ENCODE measurements at places on chromosomes 5 and 9. TPM values are rescaled to one million over a fixed set of nuclear protein-coding genes. Genes with fewer than 3 reads are reported as not detected.
A peak's percentile ranks its signal among the peaks of the same experiment; 100 is the strongest.

DNA sequence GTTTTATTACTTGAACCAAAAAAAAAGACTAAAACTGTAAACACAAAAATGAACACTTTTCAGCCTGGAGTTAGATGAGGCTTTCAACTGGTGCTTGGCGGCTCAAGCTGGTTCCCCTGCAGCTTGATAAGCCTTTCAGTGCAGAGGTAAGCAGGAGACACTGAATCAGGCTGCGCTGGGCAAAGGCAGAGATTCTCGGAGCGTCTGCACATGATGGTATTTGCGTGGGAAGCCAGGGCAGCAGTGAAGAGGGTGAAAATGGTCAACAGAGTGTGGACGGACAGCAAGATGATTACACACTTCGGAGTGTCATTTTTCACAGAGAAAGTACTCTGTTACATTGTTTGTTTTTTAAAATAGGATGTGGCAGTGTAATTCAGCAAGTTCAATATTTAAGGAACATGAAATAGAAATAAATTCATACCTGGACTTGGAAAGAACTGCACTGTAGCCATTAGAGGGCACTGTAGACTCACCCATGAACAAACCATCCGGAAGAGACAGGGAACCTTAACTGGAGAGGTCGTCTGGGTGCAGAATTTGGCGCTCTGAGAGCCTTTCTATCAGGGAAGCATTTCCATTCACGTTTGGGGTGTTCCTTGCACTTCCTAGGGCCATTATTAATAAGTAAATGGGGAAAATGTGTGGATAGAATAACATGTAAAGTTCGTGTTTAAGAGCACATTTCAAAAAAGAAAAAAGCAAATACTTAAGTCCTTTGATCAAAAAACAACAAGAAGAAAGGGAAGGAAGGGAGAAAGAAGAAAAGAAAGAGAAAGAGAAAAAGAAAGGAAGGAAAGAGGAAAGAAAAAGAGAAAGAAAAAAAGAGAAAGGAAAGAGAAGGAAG is 69.8 kb downstream of the ICE1 start:
- peaks cover 13% of the 10 kb centered on the region for H3K36me3 ChIP-seq
- no peak overlapping the region for H3K4me3 ChIP-seq
- H3K4me1 ChIP-seq: peaks cover 22% of the 10 kb centered on the region
- H3K27me3 ChIP-seq: no peaks in the 10 kb centered on the region

OR1N2 gene
- total RNA-seq: not detected

- no peak overlapping the region for H3K27ac ChIP-seq
- no peaks in the 10 kb centered on the region for H3K27me3 ChIP-seq
- H3K4me1 ChIP-seq: no peaks in the 10 kb centered on the region
- H3K4me3 ChIP-seq: no peak overlapping the region
- no peak for DNase-seq
- peaks cover 2% of the 10 kb centered on the region for H3K36me3 ChIP-seq
Observed at GRCh38 chr9:113381909-113382411, 5.2 kb upstream of the HDHD3 start.

DNA sequence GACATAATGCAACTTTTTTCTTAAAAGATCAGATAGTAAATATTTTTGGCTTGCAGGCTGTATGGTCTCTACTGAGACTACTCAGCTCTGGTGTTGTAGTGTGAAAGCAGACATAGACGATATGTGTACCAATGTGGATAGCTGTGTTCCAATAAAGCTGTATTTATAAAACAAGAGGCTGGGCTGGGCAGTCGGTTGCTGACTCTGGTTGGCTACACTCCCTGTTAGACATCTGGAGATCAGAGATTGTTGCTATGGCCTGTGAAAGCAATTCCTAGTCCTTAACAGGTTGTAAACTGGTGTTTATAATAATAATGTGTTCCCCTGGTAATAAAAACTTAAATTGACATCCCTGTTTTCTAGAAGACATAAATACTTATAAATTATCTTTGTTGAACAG is 24.4 kb upstream of the SCAMP1 start:
- no peaks in the 10 kb centered on the region for H3K36me3 ChIP-seq
- no peaks in the 10 kb centered on the region for H3K4me1 ChIP-seq
- H3K4me3 ChIP-seq: no peak overlapping the region
- H3K27me3 ChIP-seq: no peaks in the 10 kb centered on the region
- H3K27ac ChIP-seq: no peak overlapping the region

SV2C gene
- total RNA-seq: 0.04 TPM

LCN9 gene
- not detected for total RNA-seq

DNA sequence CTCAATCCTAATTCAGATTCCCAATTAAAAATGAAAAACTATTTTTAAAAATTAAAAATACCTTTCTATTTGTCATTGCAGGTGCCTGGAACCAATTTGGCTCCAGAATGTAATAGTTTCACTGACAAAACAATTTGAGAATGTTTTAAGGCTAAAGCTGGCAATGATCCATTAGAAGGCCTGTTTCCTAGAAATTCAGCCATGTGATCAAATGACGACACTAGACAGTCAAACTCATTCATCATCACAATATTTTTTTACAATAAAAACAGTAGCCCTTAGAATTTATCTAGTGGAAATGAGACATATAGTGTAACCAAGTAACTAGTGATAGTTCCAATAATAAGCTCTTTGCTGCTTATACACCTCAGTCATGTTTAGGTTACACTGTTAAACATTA is 75.4 kb upstream of the MAP3K1 start:
- peaks cover 13% of the 10 kb centered on the region for H3K4me1 ChIP-seq
- DNase-seq: no peak

- H3K4me1 ChIP-seq: no peaks in the 10 kb centered on the region
- H3K27me3 ChIP-seq: no peaks in the 10 kb centered on the region
Observed at GRCh38 chr5:6418679-6419276, 29.9 kb upstream of the UBE2QL1 start.

GRCh38 chr9:4979239-4979638 is 5.8 kb upstream of the JAK2 start:
- no peak for DNase-seq
- H3K4me3 ChIP-seq: no peak overlapping the region
- peaks cover 8% of the 10 kb centered on the region for H3K4me1 ChIP-seq
- H3K27me3 ChIP-seq: no peaks in the 10 kb centered on the region
- no peak overlapping the region for H3K27ac ChIP-seq

GRCh38 chr5:172407241-172407691 is 47.1 kb downstream of the SH3PXD2B start:
- no peaks in the 10 kb centered on the region for H3K27me3 ChIP-seq
- H3K4me3 ChIP-seq: no peak overlapping the region
- H3K4me1 ChIP-seq: peaks cover 43% of the 10 kb centered on the region
- peaks cover 5% of the 10 kb centered on the region for H3K36me3 ChIP-seq
- no peak for DNase-seq

PRR16 gene
- 1.7 TPM for total RNA-seq

DNA sequence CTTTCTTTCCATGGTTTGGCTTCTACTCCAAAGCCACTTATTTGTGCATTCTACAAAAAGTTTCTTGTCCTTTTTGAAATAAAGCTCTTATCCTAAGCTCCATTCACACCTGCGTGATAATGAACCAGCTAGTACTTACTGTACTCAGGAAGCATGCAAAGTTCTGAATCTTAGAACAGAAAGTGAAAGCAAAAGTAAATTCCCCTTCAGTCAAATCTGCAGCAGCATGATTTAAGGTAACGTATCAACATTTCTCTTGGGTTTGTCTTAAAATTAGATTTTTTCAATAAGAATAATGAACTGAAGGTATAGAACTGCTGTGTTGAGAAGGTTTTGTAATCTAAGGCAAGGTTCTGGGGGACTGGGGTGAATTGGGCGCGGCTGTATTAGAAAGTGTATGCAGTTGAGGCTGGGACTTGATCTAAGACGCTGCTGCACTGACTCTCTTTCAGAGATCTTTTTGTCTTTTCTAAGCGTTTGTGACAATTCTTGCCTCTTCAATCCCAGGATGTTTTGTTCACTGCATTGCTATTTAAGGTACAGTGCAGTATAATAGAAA is at the start of gene ERAP2:
TSS of gene ERAP2 (plus strand) at position 209 of the 559 bp plus-strand sequence. CDS start 3,186 bp downstream, outside the sequence.
- H3K4me1 ChIP-seq: no peaks in the 10 kb centered on the region
- H3K4me3 ChIP-seq: peak within 1 kb of the TSS; percentile 62
- DNase-seq: no peak
- no peaks in the 10 kb centered on the region for H3K36me3 ChIP-seq
- H3K27ac ChIP-seq: peak within 1 kb of the TSS; percentile 69

DNA sequence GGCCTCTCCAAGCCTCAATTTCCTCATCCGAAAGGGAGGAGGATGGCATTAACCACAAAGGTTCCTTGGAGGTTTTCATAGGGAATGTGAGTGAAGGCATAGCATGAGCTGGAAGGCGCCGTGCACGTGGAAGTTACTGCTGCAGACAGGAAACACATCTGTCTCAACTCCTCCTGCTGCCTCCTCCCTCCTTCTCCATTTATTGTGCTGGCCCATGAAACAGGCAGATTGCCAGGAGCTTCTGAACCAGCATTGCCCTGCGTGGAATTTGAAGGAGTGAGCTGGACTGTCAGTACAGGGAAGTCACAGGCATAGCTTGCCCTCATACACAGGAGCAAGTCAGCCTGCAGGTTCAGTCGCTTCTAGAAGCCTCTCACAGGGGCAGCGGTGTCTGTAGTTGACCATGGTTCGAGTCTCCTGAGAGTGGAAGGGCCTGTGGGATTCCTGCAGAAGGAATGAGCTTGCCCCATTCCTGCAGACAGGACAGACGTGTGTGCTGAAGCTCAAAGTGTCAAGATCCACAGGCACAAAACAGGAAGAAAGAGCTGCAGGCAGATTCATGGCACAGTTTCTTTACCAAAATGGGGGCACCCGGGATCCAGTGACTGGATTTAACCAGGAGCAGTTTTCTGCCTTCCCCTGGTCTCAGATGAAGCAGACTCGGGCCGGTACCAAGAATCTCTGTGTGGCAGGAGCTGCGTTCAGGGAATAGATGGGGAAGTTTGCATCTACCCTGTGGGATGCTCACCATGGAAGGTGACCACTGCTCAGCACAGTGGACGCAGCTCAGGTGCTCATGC is 48.7 kb upstream of the CTSL start:
- H3K4me3 ChIP-seq: no peak overlapping the region
- H3K27ac ChIP-seq: no peak overlapping the region
- no peaks in the 10 kb centered on the region for H3K36me3 ChIP-seq
- DNase-seq: peak; percentile 59
- no peaks in the 10 kb centered on the region for H3K27me3 ChIP-seq

SLC36A2 gene
- total RNA-seq: not detected

- no peak for DNase-seq
- H3K4me1 ChIP-seq: no peaks in the 10 kb centered on the region
- H3K4me3 ChIP-seq: no peak overlapping the region
- H3K27ac ChIP-seq: no peak overlapping the region
- no peaks in the 10 kb centered on the region for H3K27me3 ChIP-seq
Observed at GRCh38 chr5:144060598-144060997, 109.9 kb downstream of the YIPF5 start.

DNA sequence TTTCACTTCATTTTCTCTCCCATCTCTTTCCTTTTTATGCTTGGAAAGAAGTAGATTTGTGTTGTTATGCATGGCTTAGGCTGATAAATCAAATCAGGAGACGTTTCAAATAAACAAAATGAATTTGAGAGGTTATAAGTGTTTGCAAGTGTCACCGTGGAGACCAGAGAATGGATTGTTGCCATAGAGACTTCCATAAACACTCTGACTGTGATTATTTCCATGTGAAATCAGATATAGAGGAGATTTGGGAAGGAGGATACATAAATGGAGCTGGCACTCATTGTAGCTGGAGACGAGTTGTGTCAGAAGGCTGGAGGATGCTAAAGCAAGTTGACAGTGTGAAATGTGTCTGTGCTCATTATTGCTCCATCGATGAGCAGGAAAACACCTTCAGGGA is 84.2 kb upstream of the PCSK1 start:
- no peaks in the 10 kb centered on the region for H3K36me3 ChIP-seq
- H3K4me3 ChIP-seq: no peak overlapping the region

GRCh38 chr5:64834611-64835010 is 65.9 kb downstream of the CWC27 start:
- H3K27me3 ChIP-seq: no peaks in the 10 kb centered on the region
- H3K4me3 ChIP-seq: no peak overlapping the region
- no peak for DNase-seq

LCN1 gene
- total RNA-seq: not detected

SMIM3 gene
- 24.6 TPM for total RNA-seq

GRCh38 chr5:116406306-116407041 is 168.1 kb downstream of the SEMA6A start:
- no peak for DNase-seq
- no peaks in the 10 kb centered on the region for H3K27me3 ChIP-seq
- no peaks in the 10 kb centered on the region for H3K36me3 ChIP-seq

PLEKHG4B gene
- total RNA-seq: 0.08 TPM

RMND5B gene
- 31.4 TPM for total RNA-seq

DNA sequence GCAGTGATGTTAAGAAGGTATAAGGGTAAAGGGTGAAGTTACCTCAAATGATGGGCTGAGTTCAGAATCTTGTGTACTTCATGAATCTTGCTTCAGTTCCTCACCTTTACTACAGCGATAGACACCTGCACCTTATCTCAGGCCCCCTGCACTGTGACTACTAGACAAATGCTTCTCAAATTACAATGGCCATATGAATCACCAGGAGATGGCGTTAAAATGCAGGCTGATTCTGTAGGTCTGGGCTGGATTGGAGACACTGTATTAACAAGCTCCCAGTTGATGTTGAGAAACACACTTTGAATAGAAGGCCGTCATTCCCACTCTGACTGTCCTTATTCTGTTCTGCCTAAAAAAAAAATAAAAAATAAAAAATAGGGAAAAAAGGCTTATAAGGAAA is 29.8 kb downstream of the TARS1 start:
- no peak overlapping the region for H3K27ac ChIP-seq
- H3K36me3 ChIP-seq: peaks cover 68% of the 10 kb centered on the region
- DNase-seq: no peak
- H3K27me3 ChIP-seq: no peaks in the 10 kb centered on the region
- no peak overlapping the region for H3K4me3 ChIP-seq
- H3K4me1 ChIP-seq: no peaks in the 10 kb centered on the region

PIP5K1B gene
- 18.4 TPM for total RNA-seq

- H3K4me1 ChIP-seq: no peaks in the 10 kb centered on the region
- H3K4me3 ChIP-seq: no peak overlapping the region
- peak overlapping the region; percentile 78 for H3K27ac ChIP-seq
- H3K27me3 ChIP-seq: no peaks in the 10 kb centered on the region
Observed at GRCh38 chr5:149779124-149779465, 49.0 kb downstream of the PPARGC1B start.

GRCh38 chr5:181182651-181183050 is 22.3 kb downstream of the TRIM7 start:
- H3K4me3 ChIP-seq: no peak overlapping the region
- H3K4me1 ChIP-seq: no peaks in the 10 kb centered on the region
- H3K27ac ChIP-seq: no peak overlapping the region

DNA sequence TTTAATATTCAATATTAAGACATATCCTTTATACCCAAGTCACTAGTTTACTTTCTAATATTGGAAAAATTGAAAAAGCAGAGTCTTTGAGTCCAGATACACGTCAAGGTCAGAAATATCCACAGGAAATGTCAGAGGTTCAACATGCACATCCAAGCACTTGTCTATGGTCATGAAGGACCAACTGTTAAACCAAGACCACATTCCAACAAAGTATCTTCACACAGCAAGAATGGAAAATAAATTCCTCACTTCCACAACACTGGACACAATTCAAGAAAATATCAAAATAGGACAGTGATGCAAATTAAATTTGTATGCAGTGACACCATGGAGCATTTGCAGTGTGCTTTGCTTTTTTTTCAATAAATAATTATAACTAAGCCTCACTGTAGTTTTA is 142.5 kb downstream of the GABRB2 start:
- no peaks in the 10 kb centered on the region for H3K27me3 ChIP-seq
- no peak overlapping the region for H3K4me3 ChIP-seq
- H3K27ac ChIP-seq: no peak overlapping the region
- H3K36me3 ChIP-seq: no peaks in the 10 kb centered on the region
- no peaks in the 10 kb centered on the region for H3K4me1 ChIP-seq

- peaks cover 48% of the 10 kb centered on the region for H3K36me3 ChIP-seq
- no peak overlapping the region for H3K4me3 ChIP-seq
- no peak overlapping the region for H3K27ac ChIP-seq
- DNase-seq: no peak
Observed at GRCh38 chr9:108928386-108928785, 5.5 kb downstream of the ELP1 start.

TUSC1 gene
- total RNA-seq: 22.7 TPM

All from right atrium auricular region (tissue), 2 donors.